ENCODE measurements at places on chromosomes 6 and 20. TPM values are rescaled to one million over a fixed set of nuclear protein-coding genes. Genes with fewer than 3 reads are reported as not detected.
A peak's percentile ranks its signal among the peaks of the same experiment; 100 is the strongest.

DNA sequence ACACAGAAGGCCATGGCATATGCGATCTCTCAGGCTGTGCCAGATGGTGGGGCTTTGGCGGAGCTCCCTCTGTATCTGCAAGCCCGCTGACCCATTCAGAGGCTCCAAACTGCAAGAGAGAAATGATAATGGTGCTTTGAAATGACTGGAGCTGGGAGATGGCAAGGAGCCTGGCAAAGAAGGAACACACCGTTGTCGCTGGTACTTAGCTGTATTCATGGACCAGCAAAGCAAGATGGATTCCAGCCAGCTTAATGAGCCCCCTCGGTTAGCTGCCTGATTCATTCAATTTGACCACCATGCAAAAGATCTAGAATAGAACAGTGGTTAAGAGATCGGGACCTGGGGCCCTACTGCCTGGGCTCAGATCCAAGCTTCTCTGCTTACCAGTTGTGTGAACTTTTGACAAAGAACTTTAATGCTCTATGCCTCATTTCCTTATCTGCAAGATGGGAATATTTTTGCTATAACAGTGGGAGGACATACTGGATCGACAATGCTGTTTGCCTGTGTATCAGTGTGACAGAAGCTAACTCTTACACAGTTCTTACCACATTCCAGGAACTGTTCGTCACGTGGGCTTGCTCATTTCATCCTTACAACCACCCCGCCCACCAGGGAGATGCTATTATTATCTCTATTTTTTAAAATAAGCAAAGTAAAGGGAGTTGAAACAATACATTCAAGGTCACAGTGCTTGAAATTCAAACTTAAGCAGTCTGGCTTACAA is 317.8 kb upstream of the SULF2 start:
- peak; percentile 4 for DNase-seq

GRCh38 chr20:57601211-57601570 is 19.0 kb downstream of the ZBP1 start:
- DNase-seq = no peak

DNA sequence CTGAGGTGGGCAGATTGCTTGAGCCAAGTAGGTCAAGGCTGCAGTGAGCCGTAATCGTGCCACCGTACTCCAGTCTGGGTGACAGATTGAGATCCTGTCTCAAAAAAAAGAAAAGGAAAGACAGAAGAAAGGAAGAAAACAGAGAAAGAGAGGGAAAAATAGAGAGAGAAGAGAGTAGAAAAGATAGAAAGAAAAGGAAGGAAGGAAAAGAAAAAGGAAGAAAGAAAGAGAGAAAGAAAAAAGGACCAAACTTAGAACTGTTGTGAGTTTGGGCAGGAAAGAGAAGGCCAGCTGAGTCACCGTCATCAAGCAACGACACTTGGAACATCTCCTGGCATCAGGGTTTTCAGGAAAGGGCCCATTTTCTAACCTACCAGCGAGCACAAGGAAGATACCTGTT is 96.0 kb upstream of the AKAP12 start:
- DNase-seq = no peak

GRCh38 chr6:90256698-90257485 is 39.8 kb downstream of the BACH2 start:
- no peak for DNase-seq

DNA sequence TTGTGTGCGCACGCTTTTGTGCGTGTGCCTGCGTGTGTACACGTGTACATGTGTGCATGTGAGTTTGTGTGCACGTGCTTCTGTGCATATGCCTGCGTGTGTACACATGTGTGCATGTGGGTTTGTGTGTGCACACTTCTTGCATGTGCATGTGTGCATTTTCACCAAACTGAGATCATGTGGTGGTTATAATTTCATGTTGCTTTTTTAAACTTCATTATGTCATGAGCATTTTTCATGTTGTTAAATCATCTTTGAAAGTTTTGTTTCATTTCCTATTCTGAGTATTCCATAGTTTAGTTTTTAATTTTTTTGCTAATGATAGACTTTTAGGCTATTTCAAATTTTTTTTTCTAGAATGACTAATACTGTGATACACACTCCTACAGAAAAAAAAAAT is 6.4 kb upstream of the CST3 start:
- no peak for DNase-seq

DNA sequence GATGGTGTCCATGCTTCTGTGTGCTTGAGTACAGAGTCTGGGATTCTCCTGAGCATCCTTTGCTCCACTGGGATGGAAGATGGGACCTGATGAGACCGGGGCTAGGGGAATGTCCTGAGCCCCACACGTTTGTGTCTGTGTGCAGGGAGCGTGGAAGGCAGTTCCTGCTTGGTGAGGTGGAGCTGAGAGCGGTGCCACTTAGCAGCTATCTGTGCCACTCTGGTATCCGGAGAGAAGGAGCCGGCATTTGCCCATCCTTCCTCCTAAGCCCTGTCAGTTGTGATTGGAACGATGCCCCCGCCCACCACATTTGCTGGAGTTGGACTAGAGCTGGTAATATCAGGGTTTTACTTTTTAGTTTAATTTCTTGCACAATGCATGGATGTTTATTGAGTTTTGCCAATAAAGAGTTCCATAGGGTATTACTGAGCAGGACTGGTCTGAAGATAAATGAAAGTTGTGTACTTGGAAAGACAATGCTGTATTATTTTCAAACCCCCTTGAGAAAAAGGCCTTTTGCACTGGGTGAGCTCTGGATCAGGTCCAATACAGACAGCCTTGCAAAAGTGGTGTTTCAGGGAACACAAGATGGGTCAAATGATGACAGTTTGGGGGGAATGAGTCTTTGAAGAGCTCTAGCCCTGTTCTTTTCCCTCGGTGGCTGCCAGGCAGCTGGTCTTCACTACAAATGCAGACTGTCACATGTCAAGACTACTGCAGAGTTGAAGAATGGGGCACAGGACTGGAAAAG is 130.8 kb downstream of the SYCP2 start:
- DNase-seq = no peak

DNA sequence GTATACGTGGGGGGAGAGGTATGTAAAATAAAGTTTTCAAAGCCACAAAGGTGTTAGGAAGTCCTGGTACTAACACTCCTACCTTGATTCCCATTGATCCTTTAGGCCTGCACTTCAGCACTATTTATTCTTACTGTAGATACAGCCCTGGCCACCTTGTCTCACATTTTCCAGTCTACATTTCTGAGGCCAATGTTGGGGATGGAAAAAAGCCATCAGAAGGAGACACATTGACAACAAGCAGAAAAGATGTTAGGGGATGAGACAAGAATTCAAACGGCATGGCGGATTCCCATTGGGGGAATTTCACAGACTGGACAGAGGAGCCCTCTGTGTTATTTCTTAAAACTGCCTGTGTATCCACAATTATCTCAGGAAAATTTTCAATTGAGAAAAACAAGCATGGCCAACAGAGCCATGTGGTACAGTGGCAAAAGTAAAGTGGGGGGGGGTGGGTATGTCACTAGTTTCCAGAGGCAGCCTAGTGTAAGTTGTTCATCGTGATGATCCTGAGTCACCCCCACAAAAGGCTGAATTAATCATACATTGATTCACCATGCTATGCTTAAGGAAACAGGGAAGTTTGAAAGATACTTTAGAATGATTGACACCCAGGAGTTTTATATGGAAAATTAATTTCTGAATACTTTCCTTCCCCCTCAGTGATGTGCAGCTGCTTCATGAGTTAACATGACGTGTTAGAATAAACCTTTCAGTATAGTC is 40.5 kb downstream of the RREB1 start:
- peak; percentile 89 for DNase-seq

DNA sequence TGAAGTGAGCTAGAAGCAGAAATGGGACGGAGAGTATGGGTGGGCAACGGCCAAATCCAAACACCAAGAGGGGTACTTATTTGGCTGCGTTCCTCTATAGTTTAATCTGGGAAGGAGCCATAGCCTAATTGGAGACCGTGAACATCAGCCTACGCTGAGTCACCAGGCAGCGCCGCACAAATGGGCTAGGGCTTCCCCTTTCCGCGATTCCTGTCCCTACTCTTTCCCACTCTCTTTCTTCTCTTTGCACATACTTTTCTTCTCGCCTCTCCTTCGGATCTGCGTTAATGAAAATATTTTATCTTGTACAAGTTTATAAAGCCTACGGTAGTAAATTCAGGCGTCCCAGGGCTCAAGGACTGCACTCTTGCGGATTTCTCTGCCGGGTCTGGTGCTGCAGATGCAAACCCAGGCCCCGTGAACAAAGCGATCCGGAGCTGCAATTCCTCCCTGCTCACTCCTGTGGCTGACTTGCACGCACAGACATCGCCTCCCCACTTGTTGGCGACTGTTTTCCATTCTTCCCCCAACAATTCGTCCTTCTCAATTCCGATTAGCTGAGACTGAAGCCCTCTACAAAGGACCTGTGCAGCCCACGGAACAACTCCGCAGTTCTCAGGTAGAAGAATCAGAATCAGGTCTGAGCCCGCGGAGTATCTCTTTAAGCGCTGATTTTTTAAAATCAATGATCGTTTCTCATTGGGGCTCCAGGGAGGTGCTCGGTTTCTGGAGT is 4.2 kb upstream of the TBX18 start:
- no peak for DNase-seq

LEMD2 gene
- 50.2 TPM for total RNA-seq
